ENCODE measurements at places on chromosomes 2 and 18.

GRCh38 chr2:62338111-62338510 lies 142.2 kb downstream of the B3GNT2 start:
- DNase-seq = no peak

GRCh38 chr2:169362118-169362893 lies at the start of gene LRP2:
Gene LRP2 (minus strand): TSS chr2:169362534. CDS start chr2:169362399, 135 bp downstream.
- peak; percentile 7 for DNase-seq

- DNase-seq = no peak
Observed at GRCh38 chr2:41241325-41242000, 789.6 kb upstream of the SLC8A1 start.

DNA sequence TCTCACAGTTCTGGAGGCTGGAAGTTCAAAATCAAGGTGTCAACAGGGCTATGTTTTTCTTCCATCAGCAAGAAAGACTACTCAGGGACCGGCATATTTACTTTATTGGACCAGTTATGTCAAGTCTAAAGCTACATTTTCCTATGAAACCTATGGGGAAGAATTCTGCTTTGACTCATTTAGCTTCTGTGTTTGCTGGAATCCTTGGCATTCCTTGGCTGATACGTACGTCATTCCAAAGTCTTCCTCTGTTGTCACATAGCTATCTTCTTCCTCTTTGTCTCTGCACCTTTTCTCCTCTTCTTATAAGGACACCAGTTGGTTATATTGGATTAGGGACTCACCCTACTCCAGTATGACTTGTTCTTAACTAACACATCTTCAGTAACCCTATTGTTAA lies 137.4 kb upstream of the FBXO11 start:
- DNase-seq = no peak

DNA sequence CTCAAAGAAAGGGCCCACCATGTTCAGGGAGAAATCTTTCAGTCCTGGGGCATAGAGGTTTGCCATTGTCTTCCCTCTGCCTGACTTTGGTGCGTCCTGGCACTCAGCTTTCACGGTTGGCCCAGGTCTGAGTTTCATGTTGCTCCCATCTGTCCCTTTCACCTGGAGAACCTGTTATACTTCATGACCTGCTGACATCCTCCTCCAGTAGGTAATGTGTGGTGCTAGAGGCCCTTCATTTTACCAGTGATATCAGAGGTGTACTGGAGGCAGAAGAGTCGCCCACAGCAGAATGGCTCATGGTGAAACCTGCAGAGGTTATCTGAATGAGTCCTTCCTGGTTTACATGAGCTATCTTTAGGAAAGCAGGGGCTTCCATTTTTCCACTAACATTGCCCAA lies 128.8 kb upstream of the DLX2 start:
- DNase-seq = no peak

GRCh38 chr2:118584877-118585276 lies 262.6 kb downstream of the EN1 start:
- no peak for DNase-seq

DNA sequence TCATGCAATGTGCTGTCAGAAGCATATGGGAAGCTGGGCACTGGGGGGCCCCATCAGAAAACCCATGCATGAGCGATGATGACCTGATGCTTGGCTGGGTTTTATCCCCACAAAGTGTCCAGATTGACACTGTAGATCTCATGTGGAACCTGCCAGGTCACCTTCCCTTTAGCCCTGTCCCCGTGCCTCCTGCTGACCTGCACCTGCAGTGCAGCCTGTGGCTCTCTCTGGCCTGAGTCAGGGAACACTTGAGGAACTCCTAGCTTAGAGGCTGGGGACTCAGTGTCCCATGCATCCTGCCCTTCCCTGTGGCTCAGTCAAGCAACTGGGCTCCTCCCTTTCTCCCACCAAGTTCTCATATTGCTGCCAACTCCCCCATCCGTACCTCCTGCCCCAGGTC lies 57.7 kb downstream of the PDCL3 start:
- no peak for DNase-seq

DNA sequence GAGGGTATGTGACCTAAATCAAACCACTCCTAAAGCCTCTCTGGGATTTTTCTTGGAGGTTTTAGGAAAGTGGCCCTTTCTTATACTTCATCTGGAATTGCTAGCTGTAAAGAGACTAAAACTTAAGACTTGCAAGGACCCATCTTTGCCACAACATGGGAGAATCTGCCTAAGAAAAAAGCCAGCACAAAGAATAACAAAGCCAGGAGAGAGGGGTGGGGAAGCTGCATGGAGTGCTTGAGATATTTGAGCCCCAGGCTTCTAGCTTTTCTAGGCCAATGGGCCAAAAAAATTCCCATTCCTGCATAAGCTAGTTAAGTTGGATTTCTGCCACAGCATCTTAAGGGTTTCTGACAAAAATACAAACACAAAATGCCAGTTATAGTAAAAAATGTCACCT lies 38.5 kb upstream of the LYPD6 start:
- DNase-seq = no peak

GRCh38 chr2:95574506-95574905 lies 17.3 kb upstream of the TRIM43 start:
- no peak for DNase-seq

GRCh38 chr18:77063260-77063659 lies 69.3 kb downstream of the MBP start:
- peak; percentile 96 for DNase-seq

GRCh38 chr2:74902281-74902860 lies 56.1 kb upstream of the POLE4 start:
- no peak for DNase-seq

DNA sequence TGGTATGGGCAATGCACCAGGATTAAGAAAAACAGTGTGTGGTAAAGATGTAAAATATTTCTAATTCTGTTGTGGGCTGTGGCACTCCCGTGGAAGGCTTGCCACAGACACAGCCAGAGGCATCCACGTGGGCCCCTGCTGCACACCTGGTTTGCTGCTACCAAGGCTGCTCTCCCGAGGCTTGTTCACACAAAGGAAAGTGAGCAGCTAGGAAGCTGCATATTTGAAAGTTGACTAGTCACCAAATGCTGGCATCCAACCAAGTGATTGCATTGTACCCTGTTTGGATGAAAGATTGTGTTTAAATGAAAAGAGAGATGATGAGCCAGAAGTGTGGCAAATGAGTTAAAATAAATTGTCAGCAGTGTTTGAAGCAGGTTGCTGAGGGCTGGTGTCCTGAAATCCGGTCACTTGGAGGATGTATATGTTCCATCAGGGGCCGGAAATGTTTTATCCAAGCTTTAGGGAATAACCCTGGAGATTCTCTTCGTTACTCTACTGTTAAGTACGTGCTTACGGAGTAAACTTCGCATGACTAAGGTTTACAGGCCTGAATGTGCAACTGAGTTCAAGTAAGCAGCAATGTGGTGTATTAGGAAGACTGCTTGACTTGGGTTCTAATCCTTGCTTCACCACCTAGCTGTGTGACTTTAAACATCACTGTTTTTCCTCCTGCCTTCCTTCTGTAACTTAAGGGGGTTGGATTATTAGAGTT lies 86.1 kb downstream of the MSH2 start:
- no peak for DNase-seq

DNA sequence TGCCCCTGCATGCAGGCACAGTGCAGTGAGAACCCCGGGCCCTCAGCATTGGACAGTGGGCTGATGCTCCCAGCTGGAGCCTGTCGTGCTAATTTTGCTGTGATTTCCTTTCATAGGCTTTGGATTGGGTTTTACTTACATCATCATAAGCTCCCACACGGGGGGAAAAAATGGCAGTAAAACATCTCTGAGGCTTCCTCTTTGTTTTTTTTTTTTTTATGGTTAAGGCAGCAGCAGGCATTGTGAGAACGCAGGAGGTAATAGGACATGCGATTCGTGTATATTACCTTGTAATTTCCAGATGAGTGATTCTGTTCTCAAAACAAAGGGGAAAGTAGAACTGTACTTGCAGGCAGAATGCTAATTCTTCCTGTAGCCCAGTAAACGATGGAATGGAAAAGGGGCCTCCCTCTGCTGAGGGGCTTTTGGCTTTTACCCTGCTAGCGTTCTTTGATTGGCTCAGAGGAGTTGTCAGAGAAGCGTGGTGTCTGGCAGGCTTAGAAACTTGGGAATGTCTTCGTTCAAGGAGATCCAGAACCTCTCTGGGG lies 89.7 kb downstream of the NPAS2 start:
- no peak for DNase-seq

GRCh38 chr2:104481341-104481740 lies 372.6 kb upstream of the POU3F3 start:
- no peak for DNase-seq

DNA sequence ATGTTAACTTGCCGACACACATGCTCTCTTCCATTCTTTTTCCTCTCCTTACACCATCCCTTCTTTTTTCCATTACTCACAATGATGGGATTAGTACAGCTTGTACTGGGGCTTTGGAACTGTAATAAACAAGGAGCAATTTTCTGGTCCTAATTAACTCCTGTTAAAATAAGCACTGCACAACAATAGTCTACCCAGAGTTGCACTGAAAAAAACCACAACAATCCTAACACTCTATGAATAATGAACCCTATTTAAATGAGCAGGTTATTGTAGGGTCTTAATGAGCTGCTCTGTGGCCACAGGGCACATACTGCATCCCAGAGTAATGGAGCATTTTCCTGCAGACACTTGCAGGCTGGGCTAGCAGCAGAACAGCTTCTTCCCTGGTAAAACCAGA lies 380.3 kb downstream of the NRXN1 start:
- DNase-seq = no peak

- no peak for DNase-seq
Observed at GRCh38 chr2:238706673-238707072, 141.2 kb upstream of the TWIST2 start.

- DNase-seq = no peak
Observed at GRCh38 chr2:204655101-204655500, 109.8 kb downstream of the PARD3B start.

DNA sequence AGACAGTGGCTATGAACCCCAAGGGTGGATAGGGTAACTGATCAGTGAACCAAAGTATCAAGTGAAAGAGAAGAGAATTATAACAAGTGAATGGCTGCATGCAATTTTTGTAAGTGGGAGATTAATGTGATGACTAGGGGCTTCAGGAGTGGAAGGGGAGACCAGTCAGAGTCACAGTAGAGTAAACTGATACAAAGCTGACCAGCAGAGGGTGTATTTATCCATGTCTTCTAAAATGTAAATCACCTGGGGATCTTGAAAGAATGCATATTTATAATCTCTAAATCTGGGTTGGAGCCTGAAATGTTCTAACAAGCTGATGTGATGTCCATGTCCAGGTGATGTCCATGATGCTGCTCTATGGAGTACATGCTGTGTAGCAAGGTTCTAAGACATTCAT lies 1351.3 kb upstream of the CHAC2 start:
- no peak for DNase-seq

- DNase-seq = peak; percentile 83
Observed at GRCh38 chr2:232321156-232321816, 57.3 kb upstream of the ALPP start.

DNA sequence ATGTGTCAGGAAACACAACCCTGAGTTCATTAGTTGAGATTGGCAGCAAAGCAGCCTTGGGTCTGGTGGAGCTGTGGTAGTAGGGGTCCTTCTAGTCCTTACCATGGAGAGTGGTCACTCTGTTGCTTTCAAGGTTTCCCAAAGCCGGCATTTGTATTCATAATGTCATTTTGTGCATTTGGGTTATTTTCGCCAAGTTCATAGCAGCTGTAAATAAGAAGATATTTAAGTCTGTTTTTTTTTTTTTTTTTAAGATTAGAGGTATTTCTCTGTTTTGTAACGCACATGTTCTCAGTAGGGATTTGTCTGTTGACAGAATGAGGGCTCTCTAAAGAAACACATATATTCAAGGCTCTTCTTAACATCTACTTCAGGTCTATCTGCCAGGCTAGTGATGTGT lies 114.1 kb downstream of the PRPF40A start:
- no peak for DNase-seq

DNA sequence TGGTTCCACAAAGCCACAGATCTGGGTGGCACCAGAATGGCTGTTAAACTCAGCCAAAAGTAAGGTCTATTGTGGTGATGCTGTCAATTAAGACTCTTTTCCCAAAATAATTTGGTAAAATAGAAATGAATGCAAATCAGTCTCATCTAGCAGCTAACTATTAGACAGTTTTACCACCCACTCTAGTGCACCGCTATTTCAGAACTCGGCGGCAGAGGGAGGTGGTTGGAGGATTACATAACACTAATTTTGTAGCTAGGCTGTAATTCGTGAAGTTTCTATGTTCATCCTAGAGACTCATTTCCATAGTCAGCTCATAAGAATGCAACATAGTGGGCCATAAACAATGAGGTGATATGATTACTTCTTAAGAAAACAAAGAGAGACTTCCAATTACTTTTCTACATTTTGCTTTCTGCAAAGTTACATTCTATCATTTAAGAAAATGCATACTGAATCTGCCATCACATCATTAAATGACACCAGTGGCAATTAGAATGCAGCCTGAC lies 413.8 kb downstream of the FBXO15 start:
- DNase-seq = no peak

DNA sequence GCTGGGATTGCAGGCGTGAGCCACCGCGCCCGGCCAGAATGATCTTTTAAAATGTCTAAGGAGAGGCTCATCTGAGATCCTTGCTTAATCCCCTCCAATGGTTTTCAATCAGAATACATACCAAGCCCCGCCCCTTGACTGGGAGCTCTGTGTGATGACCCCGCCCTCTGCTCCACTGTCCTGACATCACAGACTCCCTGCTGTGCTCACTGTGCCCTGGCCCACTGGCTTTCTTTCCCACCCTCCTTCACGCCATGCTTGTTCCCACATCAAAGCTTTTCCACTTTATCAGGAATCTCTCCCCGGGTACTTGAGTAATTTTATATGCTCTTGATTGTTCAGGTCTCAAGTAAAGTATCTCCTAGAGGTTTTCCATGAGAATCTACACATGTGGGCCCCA lies 762.3 kb upstream of the ID2 start:
- no peak for DNase-seq

- no peak for DNase-seq
Observed at GRCh38 chr2:171747371-171747770, 60.1 kb downstream of the DYNC1I2 start.

DNA sequence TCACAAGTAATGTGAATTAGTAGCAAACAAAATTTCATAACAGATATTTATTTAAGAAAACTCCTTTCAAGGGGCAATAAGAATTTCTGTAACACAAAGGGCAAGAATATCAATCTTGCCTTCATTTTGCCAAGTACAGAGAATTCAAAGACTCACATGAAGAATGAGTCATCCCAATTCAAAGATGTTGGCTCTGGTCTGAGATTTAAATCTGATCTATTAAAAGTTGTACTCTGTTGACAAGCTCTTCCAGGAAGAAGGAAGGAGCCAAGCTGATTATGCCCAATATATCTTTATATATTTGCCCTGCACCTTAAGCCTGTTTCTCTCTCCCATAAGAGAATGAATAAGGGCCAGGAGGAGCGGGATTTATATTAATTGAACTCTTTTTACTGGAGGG lies 55.9 kb upstream of the RPE start:
- no peak for DNase-seq

- no peak for DNase-seq
Observed at GRCh38 chr18:45719106-45719505, 4.9 kb upstream of the SLC14A1 start.

Measured in activated CD4-positive, alpha-beta T cell treated with anti-CD3 and anti-CD28 coated beads, Interleukin-2, Interleukin-6, amounts not matched to agents 100 ng/mL and 50 ng/mL, durations not matched to agents 16 hours and 8 hours (primary cell).